Ascending aorta (tissue), 2 donors: ENCODE measurements at places on chromosomes 7 and 10.
A peak's percentile ranks its signal among the peaks of the same experiment; 100 is the strongest.

DNA sequence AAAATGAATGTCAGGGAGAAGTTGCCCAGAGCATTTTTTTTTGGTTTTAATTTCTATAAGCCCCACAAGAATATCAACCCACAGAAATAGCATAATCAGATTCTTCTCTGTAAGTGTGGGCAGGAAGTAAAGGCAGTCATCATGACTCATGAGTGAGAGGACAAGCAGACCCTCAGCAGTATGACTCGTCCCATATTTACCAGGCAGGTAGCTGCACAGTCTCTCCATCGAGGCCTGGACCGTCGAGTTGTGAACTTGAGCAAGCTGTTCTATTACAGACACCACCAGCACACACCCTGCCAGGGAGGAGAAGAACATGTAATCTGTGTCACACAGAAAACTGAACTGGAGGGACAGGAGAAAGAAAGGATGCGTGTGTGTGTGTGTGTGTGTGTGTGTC is 37.8 kb downstream of the AOAH start:
- H3K4me3 ChIP-seq: no peak overlapping the region
- no peaks in the 10 kb centered on the region for H3K4me1 ChIP-seq
- no peaks in the 10 kb centered on the region for H3K36me3 ChIP-seq

DNA sequence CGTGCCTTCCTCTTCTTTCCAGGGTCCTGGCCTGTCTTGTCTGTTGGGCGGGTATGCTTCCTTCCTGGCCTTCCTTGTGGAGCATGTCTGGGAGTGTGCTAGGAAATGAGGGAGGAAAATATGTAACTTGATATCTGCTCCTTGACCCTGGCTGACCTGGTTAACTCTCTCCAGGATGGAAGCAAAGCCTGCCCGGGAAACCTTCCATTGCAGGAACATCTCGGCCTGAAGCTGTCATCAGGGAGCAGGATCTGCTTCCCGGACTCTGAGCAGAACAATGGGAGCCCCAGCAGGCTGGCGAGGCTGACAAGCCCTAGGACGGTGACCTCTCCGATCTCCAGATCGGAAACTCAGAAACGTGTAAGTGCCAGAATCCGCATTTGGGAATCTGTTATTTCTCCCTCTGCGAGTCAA is 340.3 kb downstream of the FRMD4A start:
- H3K4me3 ChIP-seq: no peak overlapping the region
- H3K36me3 ChIP-seq: no peaks in the 10 kb centered on the region
- H3K27ac ChIP-seq: peak overlapping the region; percentile 48

- no peaks in the 10 kb centered on the region for H3K36me3 ChIP-seq
- no peaks in the 10 kb centered on the region for H3K27me3 ChIP-seq
- no peak overlapping the region for H3K4me3 ChIP-seq
- DNase-seq: no peak
These were observed 99.7 kb upstream of the CCDC6 start for GRCh38 chr10:60006062-60006461.

- H3K27ac ChIP-seq: no peak overlapping the region
- no peak overlapping the region for H3K4me3 ChIP-seq
- peaks cover 8% of the 10 kb centered on the region for H3K4me1 ChIP-seq
- H3K27me3 ChIP-seq: no peaks in the 10 kb centered on the region
These were observed 129.3 kb downstream of the PKD1L1 start for GRCh38 chr7:47818796-47819606.

DNA sequence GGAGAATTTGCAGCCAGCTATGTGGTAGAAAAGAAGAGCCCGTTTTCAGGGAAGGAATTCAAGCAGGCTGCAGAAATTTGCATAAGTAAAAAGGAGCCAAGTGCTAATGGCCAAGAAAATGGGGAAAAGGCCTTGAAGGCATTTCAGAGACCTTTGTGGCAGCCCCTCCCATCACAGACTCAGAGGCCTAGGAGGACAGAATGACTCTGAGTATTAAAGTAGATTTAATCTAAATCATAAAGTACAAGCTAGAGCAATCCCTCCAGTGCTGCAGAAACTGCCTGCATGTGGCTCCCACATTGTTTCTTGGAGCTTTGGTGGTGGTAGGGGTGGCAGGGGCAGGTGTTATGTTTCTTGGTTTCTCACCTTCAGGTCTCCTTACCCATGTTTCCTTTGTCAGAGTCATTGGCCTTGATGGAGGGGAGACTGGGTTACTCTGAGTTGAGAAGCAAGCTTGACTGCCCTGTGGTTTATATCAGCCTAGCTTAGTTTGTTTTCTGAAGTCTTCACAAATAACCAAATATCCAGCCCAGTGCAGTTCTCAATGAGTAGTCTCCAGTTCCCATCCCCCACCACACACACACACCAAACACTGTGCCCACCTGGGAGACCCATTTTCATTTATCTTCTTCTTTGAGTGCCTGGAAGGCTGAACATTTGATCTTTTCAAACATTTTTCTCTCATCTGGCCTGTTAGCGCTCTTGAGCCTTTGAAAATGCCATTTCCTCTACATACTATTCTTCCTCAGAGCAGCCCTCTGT is 34.5 kb downstream of the ITPRIP start:
- H3K36me3 ChIP-seq: no peaks in the 10 kb centered on the region
- DNase-seq: no peak
- no peak overlapping the region for H3K4me3 ChIP-seq
- peak overlapping the region; percentile 9 for H3K27ac ChIP-seq

- DNase-seq: no peak
- no peaks in the 10 kb centered on the region for H3K27me3 ChIP-seq
- H3K4me1 ChIP-seq: no peaks in the 10 kb centered on the region
- no peak overlapping the region for H3K27ac ChIP-seq
These were observed 834.2 kb downstream of the LRMDA start for GRCh38 chr10:76265441-76266113.
